ENCODE measurements at places on chromosomes 1 and 21. TPM values are rescaled to one million over a fixed set of nuclear protein-coding genes. Genes with fewer than 3 reads are reported as not detected.

Gene CLCA4
- total RNA-seq = not detected

GRCh38 chr1:206794294-206794908 lies 22.1 kb upstream of the IL10 start:
- no peak overlapping the region for H3K4me3 ChIP-seq
- H3K27me3 ChIP-seq = peaks cover 40% of the 10 kb centered on the region
- H3K36me3 ChIP-seq = peaks cover 2% of the 10 kb centered on the region
- peaks cover 53% of the 10 kb centered on the region for H3K4me1 ChIP-seq

DNA sequence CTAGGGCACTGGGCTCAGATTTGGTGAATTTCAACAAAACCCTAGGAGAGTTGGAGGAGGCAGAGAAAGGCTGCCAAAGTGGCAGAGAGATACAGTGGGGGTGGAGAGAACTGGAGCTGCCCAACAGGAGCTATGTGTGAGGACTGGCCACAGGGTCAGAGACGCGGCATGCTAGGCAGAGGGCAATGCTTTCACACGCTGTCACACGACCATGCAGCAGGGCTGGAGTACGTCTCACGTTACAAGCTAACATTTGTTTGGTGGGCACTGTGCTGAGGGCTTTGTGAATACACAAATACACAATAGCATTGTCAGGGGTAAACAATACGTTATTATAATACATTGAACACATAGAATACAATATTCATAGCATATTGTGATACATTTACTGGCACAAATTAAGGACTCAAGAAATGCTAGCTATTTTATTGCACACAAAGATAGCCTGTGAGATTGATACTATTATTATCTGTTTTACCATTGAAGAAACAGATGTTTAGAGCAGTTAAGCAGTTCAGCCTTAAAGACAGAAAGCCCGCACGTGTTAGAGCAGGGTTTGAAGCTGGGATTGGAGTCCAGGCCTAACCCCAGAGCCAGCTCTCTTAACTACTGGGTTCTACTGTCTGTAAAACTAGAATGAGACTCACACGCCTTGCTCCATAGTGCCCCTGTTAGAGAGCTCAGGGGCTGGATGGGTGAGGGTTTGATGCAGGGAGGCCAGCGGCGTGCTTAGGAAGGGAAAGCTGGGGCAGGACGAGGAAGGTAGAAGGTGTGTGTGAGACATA lies 4.5 kb downstream of the RAB7B start:
- H3K4me3 ChIP-seq = no peak overlapping the region
- H3K27ac ChIP-seq = no peak overlapping the region
- no peaks in the 10 kb centered on the region for H3K4me1 ChIP-seq
- DNase-seq = no peak
- peaks cover 14% of the 10 kb centered on the region for H3K27me3 ChIP-seq
- no peaks in the 10 kb centered on the region for H3K36me3 ChIP-seq

- no peak for DNase-seq
- no peak overlapping the region for H3K27ac ChIP-seq
- H3K4me3 ChIP-seq = no peak overlapping the region
- H3K36me3 ChIP-seq = peaks cover 1% of the 10 kb centered on the region
Measured at GRCh38 chr1:10186331-10187025, 23.9 kb upstream of the KIF1B start.

DNA sequence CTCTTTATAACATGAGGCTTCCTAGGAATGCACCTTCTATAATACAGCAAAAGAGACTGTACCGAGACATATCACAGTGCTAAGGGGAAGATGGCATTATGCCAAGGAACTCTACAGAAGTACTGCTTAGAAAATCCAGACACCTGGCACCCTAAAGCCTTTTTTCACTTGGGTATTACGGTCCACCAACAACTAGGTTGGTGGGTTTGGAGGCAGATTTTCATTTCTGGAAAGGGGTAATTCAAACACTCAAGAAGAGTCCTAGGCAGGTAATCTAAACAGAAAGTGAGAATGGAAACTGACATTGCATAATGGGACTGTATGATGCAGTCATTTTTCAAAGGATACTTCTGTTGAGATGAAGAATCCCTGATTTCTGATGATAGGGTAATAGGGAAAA lies 19.6 kb downstream of the SCMH1 start:
- peaks cover 7% of the 10 kb centered on the region for H3K4me1 ChIP-seq
- no peak overlapping the region for H3K27ac ChIP-seq
- H3K27me3 ChIP-seq = no peaks in the 10 kb centered on the region
- no peak overlapping the region for H3K4me3 ChIP-seq
- peaks cover 41% of the 10 kb centered on the region for H3K36me3 ChIP-seq
